ENCODE measurements at places on chromosomes 1 and 21.

DNA sequence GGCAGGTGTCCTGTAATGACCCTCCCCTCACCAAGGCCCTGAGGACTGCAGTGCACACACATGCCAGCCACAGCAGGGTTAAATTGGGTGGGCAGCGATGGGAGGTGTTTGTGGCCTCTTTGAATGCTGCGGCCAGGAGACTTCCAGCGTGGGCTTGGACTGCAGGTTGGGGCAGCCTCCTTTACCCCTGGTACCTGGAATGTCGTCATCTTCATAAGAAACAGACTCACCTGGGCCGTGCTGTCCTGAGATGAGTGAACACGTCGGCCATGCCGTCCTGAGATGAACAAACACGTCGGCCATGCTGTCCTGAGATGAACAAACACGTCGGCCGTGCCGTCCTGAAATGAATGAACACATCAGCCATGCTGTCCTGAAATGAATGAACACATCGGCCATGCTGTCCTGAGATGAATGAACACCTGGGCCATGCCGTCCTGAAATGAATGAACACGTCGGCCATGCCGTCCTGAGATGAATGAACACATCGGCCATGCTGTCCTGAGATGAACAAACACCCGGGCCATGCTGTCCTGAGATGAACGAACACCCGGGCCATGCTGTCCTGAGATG is 50.1 kb upstream of the COL6A1 start:
- DNase-seq: no peak

DNA sequence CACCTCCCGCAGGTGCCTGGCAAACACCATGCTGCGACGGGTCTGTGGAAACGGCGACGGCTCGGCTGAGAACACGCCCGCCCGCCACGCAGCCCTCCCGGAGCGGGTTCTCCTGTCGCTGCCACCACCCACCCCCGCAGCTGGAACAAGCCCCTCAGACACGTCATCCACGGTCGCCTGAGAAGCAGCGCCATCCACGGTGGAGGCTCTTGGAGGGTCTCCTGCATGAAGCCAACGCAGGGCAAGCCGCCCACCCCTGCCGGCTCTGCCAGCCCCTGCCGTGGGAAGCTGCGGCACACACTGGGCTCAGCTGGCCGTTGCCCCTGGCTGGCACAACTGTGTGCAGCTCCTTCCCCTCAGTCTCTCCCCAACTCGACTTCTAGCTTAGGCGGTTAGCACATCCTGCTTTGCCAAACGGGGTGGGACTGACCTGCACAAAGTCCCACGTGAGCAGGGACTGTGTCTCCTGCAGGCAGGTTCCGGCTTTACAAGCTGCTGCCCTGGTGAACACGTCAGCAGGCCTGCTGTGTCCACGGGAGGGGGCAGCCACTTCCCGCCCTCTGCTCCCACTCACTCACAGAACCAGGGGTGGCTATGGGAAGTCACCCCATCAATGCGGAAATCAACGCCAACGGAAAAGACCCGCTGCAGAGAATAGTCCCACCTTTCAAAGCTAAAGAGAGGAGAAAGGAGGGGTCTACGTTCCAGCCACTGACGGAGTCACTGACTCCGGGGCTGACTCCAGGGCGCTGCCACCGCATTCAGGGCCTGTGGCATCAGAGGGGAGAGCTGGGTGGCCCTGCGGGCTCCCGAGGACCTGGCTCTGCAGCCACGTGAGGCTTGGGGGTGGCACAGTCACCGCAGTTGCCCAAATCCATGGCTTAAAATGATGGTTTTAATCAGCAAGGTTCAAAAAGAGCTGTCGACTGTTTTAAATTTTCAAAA is 10.3 kb downstream of the POFUT2 start:
- DNase-seq: no peak

- no peak for DNase-seq
Observed at GRCh38 chr1:107940017-107940577, 24.9 kb downstream of the VAV3 start.

- no peak for DNase-seq
Observed at GRCh38 chr1:24564695-24565094, 8.8 kb downstream of the NCMAP start.

- no peak for DNase-seq
Observed at GRCh38 chr21:40924641-40925040, 77.7 kb upstream of the DSCAM start.

DNA sequence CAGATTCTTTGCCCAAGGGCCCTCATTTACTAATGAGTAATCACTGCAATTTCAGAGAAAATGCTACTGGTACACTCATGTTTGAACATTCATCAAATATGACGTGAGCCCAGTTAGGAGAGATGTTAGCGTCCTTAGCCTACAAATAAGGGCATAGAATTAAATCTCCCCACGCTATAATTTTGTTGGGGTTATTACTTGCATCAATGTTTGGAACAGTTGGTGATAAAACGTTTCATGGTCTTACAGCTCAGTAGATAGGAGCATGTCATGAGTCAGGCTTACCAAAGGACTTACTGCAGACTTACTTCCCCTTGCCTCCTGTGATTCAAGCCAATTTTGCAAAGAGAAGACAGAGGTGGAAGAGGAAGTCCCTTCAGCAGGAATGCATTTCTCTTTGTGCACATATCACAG is 304.0 kb downstream of the KIF26B start:
- DNase-seq: no peak

DNA sequence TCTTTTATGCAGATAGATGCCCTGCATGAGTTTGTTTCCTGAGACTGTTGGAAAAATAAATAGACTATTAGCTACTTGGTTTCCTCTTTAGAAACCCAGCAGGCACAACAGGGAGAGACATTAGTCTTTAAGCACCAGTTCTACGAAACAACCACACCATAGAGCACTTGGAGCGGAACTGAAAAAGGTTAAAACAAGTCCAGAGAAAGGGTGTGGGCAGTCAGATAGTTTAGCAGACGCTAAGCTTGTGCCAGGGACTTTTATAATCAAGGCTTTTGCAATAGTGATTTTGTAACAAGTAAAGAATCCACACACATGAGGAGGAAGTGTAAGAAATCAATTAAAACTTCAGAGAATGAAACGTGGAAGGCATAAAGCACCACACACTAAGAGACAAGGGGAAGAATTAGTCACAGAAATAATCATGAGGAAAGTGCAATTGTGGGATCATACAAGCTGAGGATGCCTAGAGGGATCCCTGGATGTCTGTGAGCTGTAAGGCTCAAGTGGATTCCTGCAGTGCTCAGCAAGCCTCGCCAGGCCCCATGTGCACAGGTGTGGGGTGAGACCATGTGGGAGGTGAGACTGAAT is 37.8 kb upstream of the TLR5 start:
- DNase-seq: no peak

DNA sequence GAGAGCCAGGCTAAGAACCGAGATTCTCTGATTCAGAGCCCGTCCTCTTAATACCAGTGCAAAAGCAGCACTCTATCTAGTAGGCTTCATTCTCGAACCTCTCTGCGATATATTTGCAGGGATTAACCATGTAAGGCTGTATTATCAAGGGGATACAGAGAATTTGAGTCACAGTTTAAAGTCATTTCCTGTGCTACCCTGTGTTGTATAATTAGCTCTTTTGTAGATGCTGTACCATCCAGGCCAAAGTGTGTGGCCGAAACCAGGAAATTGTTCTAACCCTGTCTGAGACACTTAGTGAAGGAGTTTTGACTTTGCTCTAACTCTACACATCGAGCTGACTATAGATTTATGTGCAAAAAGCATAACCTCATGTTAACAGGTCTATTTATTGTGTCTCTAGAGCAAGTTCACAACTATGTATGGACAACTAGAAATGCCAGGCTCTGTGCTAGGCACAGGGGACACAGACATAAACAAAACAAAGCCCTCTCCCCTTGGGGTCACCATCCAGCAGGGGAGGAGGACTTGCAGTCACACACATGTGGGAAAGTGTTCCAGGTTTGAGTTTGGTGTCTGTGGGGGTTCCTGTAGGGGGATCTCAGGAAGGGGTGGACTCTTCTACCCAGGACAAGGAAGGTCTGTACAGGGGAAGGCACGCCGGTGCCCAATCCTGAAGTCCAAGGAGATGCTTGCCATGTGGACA is 182.2 kb downstream of the DHRS3 start:
- no peak for DNase-seq

- no peak for DNase-seq
Observed at GRCh38 chr1:55127827-55128343, 87.3 kb downstream of the USP24 start.

DNA sequence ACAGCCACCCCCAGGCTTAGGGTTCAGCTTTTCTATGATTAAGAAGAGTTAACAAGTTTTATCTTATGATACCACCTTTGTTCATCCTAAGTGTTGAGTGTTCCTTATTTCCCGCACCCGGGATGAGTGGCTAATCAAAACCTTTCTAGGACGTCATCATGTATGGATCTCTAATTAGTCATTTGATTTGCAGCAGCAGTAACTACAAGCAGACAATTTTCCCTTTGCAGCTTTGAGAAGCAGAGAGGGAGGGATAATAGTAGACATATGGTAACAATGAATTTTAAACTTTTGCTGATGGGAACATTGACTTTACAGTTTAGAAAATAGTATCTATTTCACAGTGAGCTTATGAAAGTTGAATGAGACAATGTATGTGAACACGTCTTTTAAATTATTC is 30.8 kb upstream of the SLC35F3 start:
- DNase-seq: no peak

GRCh38 chr1:198047913-198048312 is 108.9 kb upstream of the NEK7 start:
- DNase-seq: no peak

- DNase-seq: no peak
Observed at GRCh38 chr21:33238146-33238545, 8.4 kb downstream of the IFNAR2 start.

- DNase-seq: peak; percentile 78
Observed at GRCh38 chr1:169105434-169106094, 926 bp upstream of the ATP1B1 start.

DNA sequence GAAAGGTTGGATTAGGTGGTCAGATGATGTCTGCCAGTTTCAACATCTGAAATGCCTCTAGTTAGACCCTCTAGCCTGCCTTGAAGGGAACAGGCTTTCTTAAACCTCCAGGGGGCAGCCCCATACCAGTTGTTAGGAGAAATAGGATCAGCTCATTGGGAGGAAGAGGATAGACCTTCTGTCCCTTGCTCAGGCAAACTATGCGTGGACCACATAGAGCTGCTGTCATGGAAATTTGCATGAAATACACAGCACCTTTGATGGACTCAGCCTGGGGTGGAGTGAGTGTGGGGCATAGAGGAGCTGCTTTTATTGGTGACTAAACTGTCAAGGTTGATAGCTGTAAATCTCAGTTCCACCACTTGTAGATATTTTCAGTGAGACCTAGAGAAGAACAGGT is 38.4 kb upstream of the SPAG17 start:
- no peak for DNase-seq

DNA sequence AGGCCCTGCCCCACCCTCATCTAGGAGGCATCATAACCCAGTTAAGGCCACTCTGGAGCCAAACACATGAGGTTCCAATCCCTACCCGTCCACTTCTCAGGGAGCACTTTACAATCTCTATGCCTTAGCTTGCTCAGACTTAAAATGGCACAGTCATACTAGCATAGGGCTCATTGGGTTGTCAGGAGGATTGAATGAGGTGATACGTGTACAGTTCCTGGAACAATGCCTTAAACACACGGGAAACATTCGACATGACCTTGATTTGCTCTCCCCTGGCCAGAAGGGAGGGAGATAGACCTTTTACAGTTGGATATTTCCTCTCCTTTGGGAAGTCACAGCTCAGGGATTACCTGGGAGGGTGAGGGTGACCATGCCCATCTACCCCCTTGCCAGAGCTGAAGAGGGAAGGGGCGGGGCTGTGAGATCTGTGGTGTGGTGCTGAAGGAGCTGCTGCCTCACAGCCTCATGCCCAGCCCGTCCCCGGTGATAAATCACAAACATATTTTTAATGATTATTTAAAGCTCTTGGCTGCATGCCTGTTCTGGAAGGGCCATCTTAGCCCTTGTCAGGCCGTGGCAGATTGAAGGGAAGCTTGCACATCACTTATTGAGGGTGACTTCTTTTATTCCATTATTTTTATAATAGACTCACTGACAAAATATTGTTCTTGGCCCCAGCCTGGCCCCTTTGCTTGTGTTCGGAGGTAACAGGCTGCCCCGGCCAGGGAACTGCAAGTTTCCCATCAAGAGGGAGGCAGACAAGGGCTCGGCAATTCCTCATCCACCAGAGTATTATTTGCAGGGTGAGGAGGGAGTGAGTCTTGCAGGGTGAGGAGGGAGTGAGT is 83.4 kb downstream of the FOXD2 start:
- DNase-seq: no peak

DNA sequence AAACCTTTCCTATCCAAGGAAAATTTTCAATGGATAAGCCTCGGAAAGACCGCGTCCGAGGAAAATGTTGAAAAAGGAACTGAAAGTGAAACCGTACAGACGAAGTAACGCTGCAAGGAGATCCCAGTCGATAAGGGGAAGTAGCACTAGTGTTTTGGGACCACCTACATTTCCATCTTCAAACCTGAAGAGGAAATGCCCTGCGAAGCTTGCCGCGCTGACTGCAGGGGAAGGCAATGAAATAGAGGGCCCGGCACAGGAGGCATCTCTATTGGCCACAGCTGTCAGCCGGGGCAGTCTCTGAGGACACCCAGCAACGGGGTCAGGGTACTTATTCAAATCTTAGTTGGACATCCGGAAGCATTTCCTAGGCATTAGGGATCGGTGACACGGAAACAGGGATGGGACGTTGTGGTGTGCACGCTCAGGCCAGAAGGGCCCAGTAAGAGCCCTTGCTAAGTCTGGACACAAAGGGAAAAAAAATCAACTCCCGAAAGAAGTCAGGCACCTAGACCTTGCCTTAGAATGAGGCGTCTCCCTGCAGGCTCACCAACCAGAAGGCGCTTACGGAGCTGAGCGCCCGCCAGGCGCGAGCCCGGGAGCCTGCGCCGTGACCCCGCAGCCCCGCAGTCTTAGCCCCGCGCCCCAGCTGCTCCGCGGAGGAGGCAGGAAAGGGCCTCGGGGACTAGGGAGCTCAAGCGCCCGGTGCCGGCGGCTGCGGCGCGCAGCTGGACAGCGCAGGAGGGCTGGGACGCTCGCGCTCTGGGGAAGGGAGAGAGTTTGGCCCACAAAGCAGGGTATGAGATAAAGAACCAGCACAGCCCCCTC is 655 bp downstream of the USF1 start:
- peak; percentile 72 for DNase-seq

DNA sequence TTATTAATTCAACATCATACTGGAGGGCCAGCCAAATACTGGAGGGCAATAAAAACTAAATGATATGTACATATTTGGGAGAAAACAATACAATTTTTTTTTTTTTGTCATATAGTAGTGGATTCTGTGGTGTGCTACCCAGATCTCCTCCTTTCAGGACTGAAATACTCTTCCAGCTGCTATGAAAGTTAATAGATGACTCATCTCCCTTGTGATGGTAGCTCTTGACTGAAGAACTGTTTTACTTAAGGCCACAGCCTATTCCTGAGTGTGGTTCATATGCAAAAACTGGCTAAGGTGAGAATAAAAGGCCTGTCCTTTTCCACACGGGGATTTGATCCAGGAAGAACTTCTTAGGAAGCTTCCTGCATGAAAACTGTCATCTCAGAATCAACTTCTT is 307.9 kb downstream of the HLX start:
- DNase-seq: no peak

DNA sequence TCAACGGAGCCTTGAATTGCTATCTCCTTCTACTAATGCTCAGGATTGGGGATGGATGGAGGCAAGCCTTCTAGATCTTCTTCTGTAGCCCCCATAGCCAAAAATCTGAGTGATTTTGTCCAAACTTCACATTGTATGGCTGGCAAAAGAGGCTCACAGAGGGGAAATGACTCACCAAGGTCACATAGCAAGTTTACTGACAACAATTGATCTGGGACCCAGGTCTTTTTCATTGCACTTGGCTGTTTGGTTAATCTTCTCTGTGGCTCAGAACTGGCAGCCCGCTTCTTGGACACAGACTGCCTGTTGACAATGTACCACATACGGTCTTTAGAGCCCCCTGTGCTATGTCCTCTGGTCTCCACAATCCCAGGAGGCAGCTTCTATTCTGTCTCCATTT is 3.0 kb upstream of the LACTBL1 start:
- no peak for DNase-seq

All from liver (tissue), 10 donors.